LHCN-M2 (cell line): ENCODE measurements at places on chromosomes 2 and 18. TPM values are rescaled to one million over a fixed set of nuclear protein-coding genes. Genes with fewer than 3 reads are reported as not detected.

MAPRE3 gene
- total RNA-seq: 1.5 and 1.7 TPM in 2 replicates

PTPRM gene
- total RNA-seq: 28.1 TPM in 2 replicates

NYAP2 gene
- total RNA-seq: not detected in 2 replicates

DCDC2C gene
- not detected in 2 replicates for total RNA-seq

MYOM1 gene
- under 0.01 and 0.06 TPM in 2 replicates for total RNA-seq

ANKRD44 gene
- total RNA-seq: 3.0 and 4.0 TPM in 2 replicates

NBEAL1 gene
- total RNA-seq: 17.0 and 20.3 TPM in 2 replicates

CAPN13 gene
- total RNA-seq: not detected in 2 replicates

APCDD1 gene
- total RNA-seq: 3.1 and 8.2 TPM in 2 replicates

GAREM2 gene
- 1.2 and 1.3 TPM in 2 replicates for total RNA-seq

SP140L gene
- 10.8 and 25.4 TPM in 2 replicates for total RNA-seq

GULP1 gene
- 32.2 and 32.9 TPM in 2 replicates for total RNA-seq

LBX2 gene
- total RNA-seq: 1.2 and 1.6 TPM in 2 replicates

NOSTRIN gene
- total RNA-seq: not detected in 2 replicates

KIF5C gene
- total RNA-seq: 0.17 and 0.32 TPM in 2 replicates

IGFBP5 gene
- 0.06 and 0.46 TPM in 2 replicates for total RNA-seq

ZNF521 gene
- 10.6 and 19.7 TPM in 2 replicates for total RNA-seq

PDK1 gene
- 34.1 and 34.7 TPM in 2 replicates for total RNA-seq

QPCT gene
- 0.13 and 0.57 TPM in 2 replicates for total RNA-seq

SCN3A gene
- 0.06 TPM in 1 of 2 replicates, not detected in the other for total RNA-seq

MCEE gene
- 6.2 and 10.6 TPM in 2 replicates for total RNA-seq

STARD6 gene
- not detected in 2 replicates for total RNA-seq

CD8B2 gene
- not detected in 2 replicates for total RNA-seq

B3GNT7 gene
- not detected in 2 replicates for total RNA-seq

FARSB gene
- 39.1 and 43.8 TPM in 2 replicates for total RNA-seq

NPPC gene
- total RNA-seq: not detected in 2 replicates

UGT1A4 gene
- total RNA-seq: not detected in 2 replicates

FOXD4L1 gene
- total RNA-seq: 0.06 TPM in 1 of 2 replicates, not detected in the other

CHST9 gene
- total RNA-seq: not detected in 2 replicates

NCKAP5 gene
- 0.40 and 0.58 TPM in 2 replicates for total RNA-seq

ATG4B gene
- 68.9 and 99.8 TPM in 2 replicates for total RNA-seq

NEDD4L gene
- 18.1 and 19.1 TPM in 2 replicates for total RNA-seq

PIKFYVE gene
- 17.2 and 20.9 TPM in 2 replicates for total RNA-seq

VWA3B gene
- total RNA-seq: not detected in 2 replicates

TUBB8B gene
- not detected in 2 replicates for total RNA-seq

CDH20 gene
- total RNA-seq: not detected in 2 replicates

TNFRSF11A gene
- 0.06 TPM in 2 replicates for total RNA-seq

MCM6 gene
- total RNA-seq: 29.8 and 34.6 TPM in 2 replicates

TXNL4A gene
- 56.1 and 58.5 TPM in 2 replicates for total RNA-seq

POTEI gene
- not detected in 2 replicates for total RNA-seq
